ENCODE measurements at places on chromosomes 5 and 9. TPM values are rescaled to one million over a fixed set of nuclear protein-coding genes. Genes with fewer than 3 reads are reported as not detected.

- DNase-seq: no peak
Measured at GRCh38 chr9:126127591-126127990, 199.0 kb upstream of the MVB12B start.

GRCh38 chr9:78614892-78615291, 318.0 kb downstream of the PSAT1 start:
- no peak for DNase-seq

DNA sequence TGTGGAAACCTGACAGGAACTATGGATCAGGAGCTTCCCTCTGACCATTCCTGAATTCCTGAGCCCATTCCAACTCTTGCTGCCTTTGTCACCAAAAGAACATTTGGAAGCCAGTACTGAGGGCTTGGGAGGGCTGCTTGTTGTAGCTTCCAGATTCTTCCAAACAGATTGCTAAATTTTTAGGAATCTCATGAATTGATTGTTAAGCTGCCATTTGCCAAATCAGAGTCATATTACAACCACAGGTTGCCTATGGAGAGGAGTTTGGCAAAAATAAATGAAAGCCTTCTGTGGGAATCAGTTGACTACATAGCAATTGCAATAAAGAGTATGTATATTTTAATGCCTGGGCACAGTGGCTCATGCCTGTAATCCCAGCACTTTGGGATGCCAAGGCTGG, 39.2 kb upstream of the SLC28A3 start:
- DNase-seq: no peak

DNA sequence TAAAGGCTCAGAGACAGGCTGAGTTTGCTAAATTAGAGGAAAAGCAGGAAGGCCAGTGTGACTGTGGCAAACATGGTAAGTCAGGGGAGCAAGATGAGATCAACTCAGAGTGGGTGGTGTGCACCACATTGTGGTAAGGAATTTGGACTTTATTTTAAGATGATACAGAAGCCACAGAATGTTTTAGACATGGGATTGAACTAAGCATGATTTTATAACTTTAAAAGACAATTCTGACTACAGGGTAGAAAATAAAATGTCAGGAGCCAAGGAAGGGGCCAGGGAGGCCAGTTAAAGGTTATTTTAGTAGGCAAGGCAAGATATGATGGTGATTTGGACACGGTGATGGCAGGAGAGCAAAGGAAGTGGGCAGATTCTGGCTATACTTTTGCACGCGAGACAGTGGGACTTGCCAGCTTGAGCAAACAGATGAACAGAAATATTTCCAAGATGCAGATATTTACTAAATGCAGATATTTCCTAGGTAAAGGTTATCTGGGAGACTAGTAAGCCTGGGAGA, 53.9 kb downstream of the TSSK1B start:
- DNase-seq: no peak

- DNase-seq: no peak
Measured at GRCh38 chr9:97802276-97802675, 50.8 kb upstream of the FOXE1 start.

The PRRX2 gene
- 1.1 TPM for total RNA-seq
